ENCODE measurements at places on chromosomes 5 and 9.
A peak's percentile ranks its signal among the peaks of the same experiment; 100 is the strongest.

- no peak for DNase-seq
Measured at GRCh38 chr5:172229904-172230303, 35.9 kb downstream of the EFCAB9 start.

DNA sequence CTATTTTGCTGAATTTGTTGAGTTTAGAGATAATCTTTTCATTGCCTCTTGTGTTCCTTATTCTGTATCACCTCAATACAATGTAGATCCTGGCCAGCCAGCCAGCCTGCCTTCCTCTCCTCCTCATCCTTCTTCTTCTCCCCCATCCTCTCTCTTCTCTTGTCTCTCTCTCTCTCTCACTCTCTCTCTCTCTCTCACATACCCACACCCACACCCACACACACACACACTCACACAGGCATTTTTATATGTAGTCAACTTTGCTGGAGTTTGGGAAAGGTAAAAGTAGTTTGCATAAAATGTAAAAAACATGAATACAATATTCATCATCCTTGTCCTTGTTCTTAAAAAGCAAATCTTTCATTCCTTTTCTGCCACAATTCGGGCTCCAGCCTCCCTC is 60.5 kb downstream of the ZFAND5 start:
- no peak for DNase-seq

DNA sequence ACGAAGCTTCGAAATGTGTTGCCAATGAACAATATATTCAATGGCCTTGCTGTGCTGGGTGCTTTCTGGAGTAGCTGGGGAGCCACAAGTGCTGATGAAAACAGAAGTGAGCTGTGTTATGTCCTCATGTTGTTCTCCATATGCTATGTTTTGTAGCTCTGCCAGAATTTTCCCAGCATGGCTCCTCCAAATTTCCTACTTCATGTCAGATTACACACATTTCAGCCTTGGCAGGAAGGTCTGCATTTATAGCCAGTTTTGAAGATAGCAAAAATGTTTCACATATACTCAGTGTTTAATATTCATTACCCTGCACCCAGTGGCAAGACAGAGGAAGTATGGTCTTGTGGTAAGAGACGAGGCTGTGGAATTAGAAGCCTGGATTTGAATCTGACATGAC is 22.6 kb upstream of the NMUR2 start:
- DNase-seq: no peak

- no peak for DNase-seq
Measured at GRCh38 chr9:123488722-123489321, 132.8 kb downstream of the CRB2 start.

GRCh38 chr5:22649074-22649473 is 204.1 kb downstream of the CDH12 start:
- no peak for DNase-seq

GRCh38 chr5:124176692-124177091 is 569.7 kb downstream of the ZNF608 start:
- no peak for DNase-seq

- DNase-seq: no peak
Measured at GRCh38 chr9:27202056-27202455, 93.0 kb downstream of the TEK start.

- no peak for DNase-seq
Measured at GRCh38 chr9:133130685-133131244, 9.7 kb upstream of the RALGDS start.

GRCh38 chr5:1500411-1501091 is 23.2 kb downstream of the LPCAT1 start:
- DNase-seq: no peak

- DNase-seq: no peak
Measured at GRCh38 chr9:98834386-98834785, 26.9 kb downstream of the GALNT12 start.

DNA sequence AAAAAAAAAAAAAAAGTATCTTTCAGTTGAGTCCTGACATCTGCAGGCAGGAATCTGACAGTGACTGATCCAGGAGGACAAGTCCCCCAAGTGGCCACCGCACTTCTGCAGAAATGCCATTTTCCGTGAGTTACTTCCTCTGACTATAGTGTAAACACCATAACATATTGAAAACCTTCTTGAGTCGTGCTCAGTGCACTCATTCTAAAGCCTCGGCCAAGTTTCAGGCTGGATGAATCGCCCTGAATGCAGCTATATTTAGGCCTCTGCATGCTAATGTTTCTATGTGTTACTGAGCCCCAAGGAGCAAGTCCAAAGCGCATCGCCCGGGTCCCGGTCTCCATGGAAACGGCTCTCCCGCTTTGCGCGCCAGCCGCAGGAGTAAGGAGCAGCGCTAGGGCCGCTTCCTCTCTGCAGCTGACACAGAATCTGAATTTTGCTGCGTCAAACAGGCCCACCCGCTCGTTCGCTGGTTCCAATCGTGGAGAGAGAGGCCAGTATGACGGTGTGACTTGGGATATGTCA is 335.4 kb downstream of the MSX2 start:
- peak; percentile 4 for DNase-seq

GRCh38 chr5:122507045-122507444 is 195.0 kb downstream of the SNCAIP start:
- no peak for DNase-seq

DNA sequence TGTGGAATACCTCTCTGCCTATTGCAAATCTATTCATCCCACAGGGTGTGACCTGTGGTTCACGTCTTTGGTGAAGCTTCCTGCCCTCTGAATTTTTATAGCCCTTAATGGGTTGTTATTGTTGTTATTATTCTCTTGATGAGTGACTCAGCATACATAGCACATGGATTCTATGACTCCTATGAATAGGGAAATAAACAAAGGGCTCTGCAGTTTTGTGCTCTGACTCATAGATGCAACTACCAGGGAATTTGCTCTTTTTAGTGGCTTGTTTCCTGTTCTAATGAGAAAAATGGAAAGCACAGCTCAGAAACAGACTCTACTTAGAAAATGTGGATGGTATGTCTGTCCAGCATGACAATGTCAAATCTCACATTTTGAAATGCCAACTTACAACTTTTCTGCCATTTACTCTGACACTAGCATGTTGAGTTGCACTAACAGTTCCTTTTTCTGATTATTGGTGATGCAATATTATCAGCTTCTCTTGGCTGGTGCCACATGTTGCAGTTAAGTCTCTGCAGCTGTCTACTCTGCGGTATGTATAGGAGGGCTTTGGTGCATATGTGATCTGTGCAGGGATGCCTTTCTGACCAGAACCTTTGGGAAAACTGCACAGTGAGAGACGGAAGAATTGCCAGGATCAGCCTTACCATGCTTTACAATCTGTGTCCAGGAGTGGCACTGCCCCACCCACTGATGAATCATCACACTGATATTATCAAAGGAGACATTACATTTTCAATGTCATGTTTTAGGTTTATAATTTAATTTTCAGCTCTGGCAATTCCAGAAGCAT is 996.4 kb upstream of the WWC1 start:
- no peak for DNase-seq

- no peak for DNase-seq
Measured at GRCh38 chr9:107866711-107867311, 377.2 kb upstream of the KLF4 start.

DNA sequence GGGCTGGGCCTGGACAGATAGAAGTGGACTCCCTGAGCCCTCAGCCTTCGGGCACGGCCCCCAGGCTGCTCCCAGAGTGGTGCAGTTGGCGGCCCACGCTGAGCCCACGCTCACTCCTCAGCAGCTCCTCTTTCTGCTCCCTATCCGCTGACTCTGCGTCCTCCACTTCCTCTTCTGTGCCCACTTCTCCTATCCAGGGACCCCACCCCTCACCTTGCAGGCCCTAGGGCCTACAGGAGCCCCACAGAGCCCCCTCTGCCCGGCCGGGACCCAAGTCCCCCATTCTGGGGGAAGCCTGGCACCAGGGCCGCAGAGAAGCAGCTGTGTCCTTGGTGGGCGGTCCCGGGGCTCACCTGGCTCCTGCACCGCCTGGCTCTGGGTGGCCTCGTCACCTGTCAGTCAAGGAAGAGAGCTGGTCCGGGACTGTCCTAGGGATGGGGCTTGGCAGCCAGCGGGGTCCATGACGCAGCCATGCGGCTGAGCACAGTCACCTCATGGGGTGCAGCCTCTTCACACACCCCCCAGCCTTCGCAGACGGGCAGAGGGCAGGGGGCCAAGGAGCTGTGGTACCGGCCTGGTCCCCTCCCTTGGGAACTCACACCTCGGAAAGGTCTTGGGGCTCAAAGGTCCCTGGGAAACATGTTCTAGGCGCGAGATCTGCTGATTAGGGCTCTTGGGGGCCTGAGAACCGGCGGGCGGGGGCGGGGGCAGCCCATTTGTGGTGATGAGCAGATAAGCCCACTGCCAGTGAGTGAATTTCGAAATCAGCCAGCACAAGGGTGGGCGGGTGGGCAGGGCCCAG is 5.4 kb upstream of the NRARP start:
- no peak for DNase-seq

DNA sequence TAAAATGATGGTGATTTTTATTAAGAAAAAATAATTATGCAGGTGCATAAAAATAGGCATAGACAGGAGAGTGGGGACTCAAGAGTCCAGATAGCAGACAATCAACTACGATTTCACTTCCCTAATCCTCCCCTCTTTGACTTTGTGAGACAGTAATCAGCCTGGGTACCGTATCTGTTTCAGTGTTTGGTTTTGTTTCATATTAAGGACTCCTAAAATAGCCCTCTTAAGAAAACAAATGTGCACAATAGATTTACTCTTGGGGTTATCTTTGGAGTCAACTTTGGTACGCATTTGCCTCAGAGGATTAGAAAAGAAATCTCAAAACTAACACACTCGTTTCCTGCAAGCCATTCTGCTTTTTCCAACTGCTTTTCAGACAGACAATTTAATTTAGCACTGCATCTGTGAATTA is 96.3 kb downstream of the ZNF608 start:
- DNase-seq: no peak

DNA sequence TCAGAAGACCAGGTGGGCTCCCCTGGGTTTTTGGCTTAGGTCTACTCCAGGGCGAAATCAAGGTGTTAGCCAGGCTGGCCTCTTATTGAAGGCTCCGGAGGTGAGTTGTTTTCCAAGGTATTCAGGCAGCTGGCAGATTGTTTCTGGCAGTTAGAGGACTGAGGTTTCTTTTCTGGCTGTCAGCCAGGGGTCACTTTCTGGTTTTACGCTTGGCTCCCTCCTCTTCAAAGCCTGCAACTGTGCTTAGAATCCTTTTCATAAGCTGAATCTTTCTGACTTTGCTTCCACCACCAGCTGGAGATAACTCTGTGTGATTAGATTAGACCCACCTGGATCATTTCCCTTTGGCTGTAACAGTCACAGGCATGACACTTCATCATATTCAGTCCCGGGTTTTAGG is 24.6 kb downstream of the RFK start:
- DNase-seq: peak; percentile 66

- no peak for DNase-seq
Measured at GRCh38 chr5:149667829-149668330, 62.2 kb upstream of the PPARGC1B start.

GRCh38 chr9:6628704-6629103 is 16.8 kb downstream of the GLDC start:
- no peak for DNase-seq

- no peak for DNase-seq
Measured at GRCh38 chr9:123162791-123163345, 105.5 kb downstream of the STRBP start.

- DNase-seq: no peak
Measured at GRCh38 chr5:128085413-128085812, 1.8 kb downstream of the SLC12A2 start.

- DNase-seq: no peak
Measured at GRCh38 chr9:125258160-125258785, 3.4 kb upstream of the GAPVD1 start.

GRCh38 chr9:15936306-15936921 is 383.6 kb downstream of the CCDC171 start:
- peak; percentile 79 for DNase-seq

DNA sequence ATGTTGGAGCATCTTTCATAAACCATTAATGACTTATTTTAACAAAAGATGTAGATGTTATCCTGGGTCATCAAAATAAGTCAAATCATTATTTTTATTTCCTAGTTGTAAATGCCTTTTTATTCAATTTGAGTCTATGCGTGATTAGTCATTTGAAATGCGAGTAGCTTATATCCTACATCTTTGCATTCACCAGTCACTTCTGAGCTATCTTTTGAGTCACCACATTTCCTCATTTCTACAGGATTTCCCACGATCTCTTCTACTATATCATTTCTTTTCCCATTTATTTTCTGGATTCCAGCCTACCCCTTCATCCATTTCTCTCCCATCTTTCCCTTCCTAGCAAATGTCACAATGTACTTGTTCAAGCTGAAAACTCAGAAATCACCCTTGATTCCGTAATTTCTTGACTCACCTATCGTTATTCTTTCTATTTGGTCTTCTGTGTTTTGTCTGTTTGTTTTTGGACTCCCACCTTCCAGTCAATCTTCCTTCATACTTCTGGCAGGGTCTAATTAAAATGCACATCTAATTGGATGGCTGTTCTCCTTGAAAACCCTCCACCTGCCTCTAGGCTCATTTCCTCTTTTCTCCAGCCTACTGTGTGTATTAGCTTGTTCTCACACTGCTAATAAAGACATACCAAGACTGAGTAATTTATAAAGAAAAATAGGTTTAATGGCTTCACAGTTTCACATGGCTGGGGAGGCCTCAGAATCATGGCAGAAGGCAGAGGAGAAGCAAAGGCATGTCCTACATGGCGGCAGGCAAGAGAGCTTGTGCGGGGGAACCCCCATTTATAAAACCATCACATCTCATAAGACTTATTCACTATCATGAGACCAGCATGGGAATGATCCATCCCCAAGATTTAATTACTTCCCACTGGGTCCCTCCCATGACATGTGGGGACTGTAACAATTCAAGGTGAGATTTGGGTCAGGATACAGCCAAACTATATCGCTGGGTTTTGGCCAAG is 112.4 kb downstream of the MEF2C start:
- DNase-seq: no peak

GRCh38 chr9:744790-745484 is 96.6 kb upstream of the DMRT1 start:
- DNase-seq: no peak

DNA sequence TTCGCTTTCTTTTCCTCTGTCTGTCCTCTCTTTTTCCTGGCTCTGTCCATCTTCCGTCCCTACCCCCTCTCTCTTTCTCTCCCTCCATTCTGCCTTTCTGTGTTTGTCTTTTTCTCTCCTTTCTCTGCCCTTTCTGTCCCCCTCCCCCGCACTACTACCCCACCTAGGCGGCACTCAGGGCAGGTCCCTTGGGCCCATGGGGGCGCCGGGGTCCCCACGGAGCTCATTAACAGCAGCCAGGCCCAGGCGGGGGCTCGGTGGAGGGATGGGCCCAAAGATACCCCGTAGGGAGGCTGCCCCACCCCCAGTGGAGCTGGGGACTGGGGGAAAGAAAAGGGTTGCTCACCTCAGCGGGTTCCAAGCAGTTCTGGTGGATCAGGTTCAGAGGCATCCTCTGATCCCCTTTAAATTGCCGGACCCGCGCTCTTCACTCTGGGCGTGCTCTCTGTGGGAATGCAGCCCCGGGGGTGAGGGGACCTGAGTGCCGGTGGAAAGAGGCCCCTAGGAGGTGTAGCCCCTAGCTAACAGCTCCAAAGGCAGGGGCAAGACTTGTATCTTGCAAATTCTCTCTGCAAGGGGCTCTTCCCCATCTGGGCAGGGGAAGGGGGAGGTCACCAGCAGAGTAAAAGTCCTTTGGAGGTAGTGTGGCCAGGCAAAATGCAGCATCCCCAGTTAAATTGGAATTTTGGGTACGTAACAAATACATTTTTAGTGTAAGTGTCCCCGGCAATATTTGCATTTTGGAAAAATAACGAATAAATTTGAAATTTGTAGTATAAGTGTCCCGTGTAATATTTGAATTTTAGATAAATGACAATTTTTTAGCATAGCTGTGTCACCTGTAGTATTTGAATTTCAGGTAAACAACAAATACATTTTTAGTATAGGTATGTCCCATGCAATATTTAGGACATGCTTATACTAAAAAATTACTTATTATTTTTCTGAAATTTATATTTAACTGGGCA is 7.4 kb downstream of the LHX2 start:
- DNase-seq: no peak

GRCh38 chr5:68460147-68460798 is 244.7 kb downstream of the PIK3R1 start:
- DNase-seq: no peak

Data from left renal pelvis (tissue), 4 donors.